Stimulated activated CD4-positive, alpha-beta T cell treated with anti-CD3 and anti-CD28 coated beads, Interleukin-1b, Interleukin-23, amount 100 ng/mL, for 1 hour (primary cell): ENCODE measurements at places on chromosomes 7 and 10.

DNA sequence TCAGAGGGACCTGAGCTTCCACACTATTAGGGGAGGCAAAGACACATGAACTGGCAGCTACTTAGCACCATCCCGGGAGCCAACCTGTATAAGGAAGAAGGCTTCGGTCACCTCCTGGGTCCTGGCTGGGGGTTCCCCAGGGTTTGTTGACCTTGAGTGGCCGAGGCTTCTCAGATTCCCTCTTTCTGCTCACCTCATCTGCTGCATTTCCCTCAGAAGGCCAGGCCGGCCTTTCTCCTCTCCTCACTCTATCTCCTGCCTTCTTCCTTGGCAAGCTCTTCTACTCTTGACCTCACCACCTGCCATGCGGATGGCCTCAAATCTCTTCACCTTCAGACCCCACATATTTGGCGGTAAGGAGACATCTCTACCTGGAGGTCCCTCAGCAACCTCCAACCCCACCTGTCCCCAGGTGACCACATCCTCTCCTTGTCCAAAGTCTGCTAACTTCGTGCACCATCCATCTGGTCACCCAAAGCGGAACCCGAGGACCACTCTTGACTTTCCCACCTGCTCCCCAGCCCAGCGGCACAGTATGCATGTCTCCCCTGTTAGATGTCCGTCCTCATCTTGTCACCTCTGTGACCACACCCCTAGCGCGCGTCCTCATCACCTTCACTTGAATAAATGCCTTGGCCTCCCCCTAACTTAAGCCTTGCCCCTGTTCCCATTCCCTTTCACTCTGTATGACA, 133.8 kb upstream of the UNC5B start:
- DNase-seq, result no peak

- no peak for DNase-seq
These were observed 620 bp downstream of the BET1 start for GRCh38 chr7:94003446-94004023.

- DNase-seq, result no peak
These were observed 70.8 kb upstream of the ZNF438 start for GRCh38 chr10:31102421-31102820.

DNA sequence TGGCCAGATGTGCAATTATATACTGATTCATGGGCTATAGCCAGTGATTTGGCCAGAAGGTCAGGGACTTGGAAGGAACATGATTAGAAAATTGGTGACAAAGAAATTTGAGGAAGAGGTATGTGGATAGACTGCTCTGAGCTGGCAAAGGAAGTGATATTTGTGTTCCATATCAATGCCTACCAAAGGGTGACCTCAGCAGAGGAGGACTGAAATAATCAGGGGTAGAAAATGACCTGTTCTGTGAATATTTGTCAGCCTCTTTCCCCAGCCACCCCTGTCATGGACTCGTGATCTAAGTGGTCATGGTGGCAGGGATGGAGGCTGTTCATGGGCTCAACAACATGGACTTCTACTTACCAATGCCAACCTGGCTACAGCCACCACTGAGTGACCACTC, 47.0 kb downstream of the PTPRE start:
- no peak for DNase-seq

DNA sequence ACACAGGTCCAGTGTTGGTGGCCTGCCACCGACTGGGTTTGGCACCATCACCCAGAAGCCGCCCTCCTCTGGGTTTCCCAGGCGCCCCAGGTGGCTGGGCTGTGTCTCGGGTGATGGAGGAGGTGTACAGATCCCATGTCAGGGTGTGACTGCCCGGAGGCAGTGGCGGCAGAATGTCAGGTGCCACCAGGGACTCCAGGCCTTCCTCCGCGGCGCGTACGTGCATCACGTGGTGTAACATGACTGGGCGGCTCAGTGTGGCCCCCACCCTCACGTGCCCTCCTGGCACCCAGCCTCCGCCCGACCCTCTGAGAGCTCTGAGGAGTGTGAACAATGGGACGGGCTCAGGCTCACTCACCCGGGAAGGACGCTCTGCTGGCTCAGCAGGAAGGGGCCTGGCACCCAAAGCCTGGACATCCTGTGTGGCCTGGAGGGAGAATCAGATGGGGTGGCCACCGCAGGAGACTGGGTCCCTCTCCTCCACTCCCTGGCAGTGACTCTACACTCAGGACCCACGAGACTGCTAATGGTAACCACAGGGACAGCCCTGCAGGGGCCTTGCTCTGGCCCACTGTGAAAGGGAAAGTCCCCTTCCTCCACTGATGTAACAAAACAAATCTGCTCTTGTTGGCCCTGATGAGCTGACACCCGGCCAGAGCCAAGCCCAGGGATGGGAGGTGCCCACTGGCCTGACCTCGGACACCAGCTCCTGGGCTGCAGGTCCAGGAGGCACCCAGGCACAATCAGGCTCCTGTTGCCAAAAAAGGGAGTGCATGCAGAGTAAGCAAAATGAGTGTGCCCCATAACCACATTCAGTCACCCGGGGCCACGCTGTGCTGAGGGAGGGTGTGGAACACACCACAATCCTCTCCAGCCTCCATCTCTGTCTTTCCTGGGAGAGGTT, 164.8 kb downstream of the PRKAG2 start:
- no peak for DNase-seq

GRCh38 chr10:103184615-103185014, 8.5 kb downstream of the NT5C2 start:
- no peak for DNase-seq

DNA sequence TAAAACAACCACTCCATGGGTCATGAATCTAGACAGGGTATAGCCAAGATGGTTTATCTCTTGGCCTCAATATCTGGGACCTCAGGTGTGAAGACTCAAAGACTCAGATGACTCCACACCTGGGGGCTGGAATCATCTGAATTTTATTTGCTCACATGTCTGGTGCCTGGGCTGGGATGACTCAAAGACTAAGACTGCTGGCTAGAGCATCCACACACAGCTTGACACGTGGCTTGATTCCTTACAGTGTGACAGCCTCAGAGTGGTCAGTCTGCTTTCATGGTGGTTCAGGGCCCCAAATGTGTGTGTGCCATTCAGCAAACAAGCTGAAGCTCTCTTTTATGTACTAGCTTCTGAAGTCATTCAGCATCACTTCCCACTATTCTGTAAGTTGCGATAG, 333.7 kb downstream of the RNLS start:
- DNase-seq, result no peak

DNA sequence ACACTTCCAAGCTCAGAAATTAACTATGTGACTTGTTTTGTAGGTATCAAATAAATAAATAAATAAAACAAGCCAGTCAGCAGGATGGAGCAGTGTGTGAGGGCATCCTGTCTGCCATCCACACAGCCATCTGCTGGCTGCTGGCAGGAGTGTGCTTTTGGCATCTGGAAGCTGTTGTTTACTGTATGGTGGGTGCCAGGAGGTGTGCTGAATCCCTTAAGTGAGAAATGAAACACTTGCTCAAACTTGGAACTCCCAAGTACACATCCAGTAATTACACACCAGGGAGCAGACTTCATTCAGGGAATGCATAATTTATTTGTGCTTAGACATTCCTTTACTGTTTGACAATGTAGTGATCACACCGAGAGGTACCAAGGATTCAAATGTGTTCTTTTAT, 16.9 kb upstream of the TAX1BP1 start:
- no peak for DNase-seq

DNA sequence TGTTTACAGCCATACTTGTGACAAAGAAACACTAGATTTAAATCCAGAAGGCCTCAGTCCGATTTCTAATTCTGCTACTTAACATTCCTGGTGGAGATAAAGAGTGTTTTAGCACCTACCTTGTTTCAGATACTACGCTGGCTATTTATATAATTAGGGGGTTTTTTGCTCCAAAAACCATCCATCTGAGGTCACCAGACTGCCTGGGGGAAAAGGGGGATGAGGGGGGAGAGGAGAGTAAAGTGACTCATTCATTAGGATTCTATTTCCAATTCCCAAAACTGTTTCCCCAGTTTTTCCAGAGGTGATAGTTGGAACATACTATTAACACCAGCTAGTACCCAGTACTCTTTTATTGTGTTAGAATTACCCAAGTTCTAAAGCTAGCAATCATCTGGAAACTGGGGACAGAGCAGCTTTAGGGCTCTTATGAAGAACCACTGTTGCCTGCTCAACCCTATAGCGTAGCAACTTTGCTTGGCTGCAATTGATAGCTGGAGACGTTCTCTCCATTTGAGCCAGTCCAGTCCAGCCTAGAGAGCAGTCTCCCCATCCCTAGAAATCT, 6.6 kb downstream of the GCC1 start:
- DNase-seq, result no peak

DNA sequence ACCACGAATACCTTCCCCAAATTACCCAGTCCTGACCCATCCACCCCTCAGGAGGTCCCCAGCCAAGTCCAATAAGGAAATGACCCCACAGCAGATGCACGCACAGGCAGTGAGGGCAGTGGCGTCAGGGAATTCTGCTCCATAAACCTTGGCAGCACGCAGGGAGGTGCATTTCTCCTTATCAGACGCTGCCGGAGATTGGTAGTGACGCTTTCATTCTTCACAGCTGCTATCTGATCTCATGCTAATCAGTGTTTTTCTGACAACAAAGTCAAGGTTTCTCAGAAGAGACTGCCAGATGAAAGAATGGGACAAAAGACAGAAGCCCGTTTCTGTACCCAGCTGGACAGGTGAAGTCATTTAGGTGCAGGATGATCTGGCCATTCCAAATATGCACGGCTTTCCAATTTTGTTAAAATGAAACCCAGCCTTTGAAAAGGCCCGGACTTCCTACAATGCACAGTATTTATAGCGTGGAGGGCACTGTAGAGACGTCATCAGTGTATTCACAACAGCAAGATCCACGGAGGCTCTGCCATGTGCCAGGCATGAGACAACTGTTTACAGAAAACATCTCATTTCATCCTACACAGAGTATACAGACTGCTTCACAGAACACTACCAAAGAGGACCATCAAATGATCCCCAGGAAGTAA, 35.3 kb downstream of the DIP2C start:
- no peak for DNase-seq

- DNase-seq, result no peak
These were observed at the start of gene IGFBP3 for GRCh38 chr7:45920502-45921380. TSS of gene IGFBP3 (minus strand) at chr7:45921272. CDS start at chr7:45921140, 132 bp downstream.

DNA sequence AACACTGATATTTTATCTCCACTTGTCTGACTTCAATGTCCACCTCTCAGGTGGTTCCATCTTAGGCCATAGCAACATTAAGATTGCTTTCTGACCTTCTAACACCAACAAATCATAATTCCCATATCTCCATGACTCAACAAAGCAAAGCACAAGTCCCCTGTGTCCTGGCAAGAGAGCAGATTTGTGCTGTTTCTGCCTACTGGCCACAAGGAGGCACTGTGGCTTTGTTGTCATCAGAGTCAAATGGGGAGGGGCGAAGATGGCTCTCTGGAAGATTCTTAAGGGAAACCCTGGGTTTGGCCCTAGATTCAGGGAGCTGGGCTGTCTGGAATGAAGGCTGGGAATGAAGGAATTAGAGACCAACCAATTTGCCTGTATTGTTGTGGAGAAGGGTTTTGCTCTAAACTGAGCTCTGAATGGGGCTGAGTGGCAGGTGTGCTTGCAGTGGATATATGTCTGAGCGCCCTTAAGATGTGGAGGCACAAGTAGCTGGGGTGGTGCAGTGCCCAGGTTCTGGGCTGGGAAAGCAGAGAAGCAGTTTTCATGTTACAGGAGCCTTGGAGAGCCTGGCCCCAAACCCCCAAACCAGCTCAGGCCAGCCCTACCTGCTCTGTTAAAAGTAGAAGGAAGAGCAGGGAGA, 154.8 kb upstream of the PRSS58 start:
- peak; percentile 6 for DNase-seq

GRCh38 chr10:59589796-59590195, 119.9 kb downstream of the SLC16A9 start:
- DNase-seq, result no peak

DNA sequence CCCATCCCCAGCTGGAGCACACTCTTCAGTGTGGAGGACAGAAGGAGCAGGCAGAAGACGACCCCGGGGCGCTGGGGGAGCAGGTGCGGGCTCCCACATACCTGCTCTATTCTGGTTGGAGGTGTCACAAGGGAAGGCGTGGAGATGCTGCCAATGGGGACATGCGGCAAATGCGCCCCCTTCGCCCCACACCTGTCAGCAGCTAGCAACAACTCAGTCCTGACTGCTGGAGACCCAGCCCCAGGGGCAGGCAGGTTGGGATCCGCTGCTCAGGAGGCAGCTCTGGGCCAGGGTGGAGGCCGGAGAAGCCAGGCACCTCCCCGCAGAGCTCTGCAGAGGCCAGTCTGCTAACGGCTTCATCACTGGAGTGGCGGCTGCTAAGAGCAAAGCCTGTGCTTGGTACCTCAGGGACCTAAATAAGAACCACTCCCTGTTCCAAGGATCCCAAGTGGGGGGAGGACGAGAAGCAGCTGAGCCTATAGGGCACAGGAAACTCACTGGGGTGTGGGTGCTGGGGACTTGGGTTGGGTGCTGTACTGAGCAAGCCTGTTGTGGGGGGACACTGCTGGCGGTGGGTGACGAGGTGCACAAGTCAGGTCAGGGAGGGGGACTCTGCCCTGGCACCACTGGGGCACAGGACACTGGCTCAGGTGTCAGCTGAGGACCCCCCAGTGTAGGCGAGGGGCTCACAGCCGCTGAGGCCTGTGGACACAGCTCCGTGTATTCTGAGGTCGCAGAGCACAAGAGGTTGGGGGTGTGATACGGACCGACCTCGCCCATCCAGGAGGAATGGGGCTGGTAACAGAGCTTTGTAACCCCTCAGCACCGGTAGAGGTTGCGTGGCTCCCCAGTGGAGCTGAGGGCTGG, 19.2 kb upstream of the GPR146 start:
- DNase-seq, result no peak

DNA sequence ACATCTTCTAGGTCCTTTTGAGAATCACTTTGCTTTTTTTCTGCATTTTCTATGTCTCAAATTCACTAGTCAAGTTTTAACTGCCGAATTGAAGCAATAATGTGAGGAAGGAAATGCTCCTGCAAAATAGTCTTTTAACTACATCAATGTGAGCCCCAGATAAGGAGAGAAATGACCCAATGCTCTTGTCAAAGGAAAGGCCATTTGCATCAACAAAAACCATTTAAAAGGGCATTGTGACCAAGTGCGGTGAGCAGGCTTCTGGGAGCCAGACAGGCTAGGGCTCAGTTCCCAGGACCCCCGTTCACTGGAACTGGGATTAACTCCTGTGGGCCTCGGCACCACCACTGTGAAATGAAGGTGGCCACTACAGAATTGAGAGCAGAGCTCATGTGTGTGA, 127.9 kb upstream of the EEPD1 start:
- DNase-seq, result no peak

- no peak for DNase-seq
These were observed 29.3 kb upstream of the HECW1 start for GRCh38 chr7:43083106-43083505.

GRCh38 chr10:75403939-75404814, 2.6 kb upstream of the ZNF503 start:
- DNase-seq, result no peak

GRCh38 chr7:73894733-73895551, 34.0 kb downstream of the TMEM270 start:
- DNase-seq, result no peak

- DNase-seq, result no peak
These were observed 159.6 kb upstream of the SLC26A5 start for GRCh38 chr7:103605640-103606039.

- DNase-seq, result no peak
These were observed 286.4 kb downstream of the AHR start for GRCh38 chr7:17584822-17585221.
